NB4 (cell line): ENCODE measurements at places on chromosomes 13 and 19.

- peak; percentile 73 for DNase-seq
These were observed 32.0 kb upstream of the EPHX3 start for GRCh38 chr19:15264061-15264932.

DNA sequence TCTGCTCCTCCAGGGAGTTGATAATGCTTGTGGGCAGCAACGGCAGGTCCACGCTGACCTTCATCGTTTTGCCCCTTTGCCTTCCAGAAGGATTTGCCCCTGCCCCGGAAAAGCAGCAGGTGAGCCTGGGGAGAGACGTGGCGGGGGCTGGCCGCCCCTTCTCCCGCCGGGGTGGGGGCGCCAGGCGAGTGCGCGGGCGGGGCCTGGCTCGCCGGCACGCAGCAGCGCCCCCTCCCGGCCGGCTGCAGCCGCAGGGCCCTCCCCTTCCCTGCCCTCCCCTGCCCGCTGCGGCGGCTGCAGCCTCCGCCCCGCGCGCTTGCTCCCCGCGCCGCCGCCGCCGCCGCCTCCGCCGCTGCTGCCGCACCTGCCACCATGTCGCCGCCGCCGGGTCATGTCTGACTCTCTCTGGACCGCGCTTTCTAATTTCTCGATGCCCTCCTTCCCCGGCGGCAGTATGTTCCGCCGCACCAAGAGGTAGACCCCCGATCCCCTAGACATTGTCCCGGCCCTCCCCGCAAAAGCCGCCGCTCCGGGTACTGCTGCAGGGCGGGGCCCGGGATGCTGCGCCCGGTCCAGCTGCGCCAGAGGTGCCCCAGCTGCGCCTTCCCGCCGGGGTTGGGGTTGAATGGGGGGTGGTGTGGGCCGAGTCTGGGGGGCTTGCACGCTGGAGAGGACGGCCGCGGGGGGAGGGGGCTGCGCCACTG lies at the start of gene MAST1:
TSS of gene MAST1 (plus strand) at position 334 of the 704 bp plus-strand sequence. CDS start at position 392, 58 bp downstream.
- DNase-seq = peak; percentile 59

DNA sequence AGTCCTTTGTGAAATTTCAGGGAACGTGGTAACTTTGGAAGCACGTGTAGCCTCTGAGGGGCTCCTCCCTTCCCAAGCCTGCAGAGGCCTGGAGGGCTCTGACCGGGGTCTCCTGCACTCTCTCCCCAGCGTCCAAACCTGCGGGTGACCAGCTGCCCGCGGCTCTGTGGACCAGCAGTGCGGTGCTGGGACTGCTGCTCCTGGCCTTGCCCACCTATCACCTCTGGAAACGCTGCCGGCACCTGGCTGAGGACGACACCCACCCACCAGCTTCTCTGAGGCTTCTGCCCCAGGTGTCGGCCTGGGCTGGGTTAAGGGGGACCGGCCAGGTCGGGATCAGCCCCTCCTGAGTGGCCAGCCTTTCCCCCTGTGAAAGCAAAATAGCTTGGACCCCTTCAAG lies 2.7 kb upstream of the TPGS1 start:
- no peak for DNase-seq

GRCh38 chr13:27607125-27607524 lies 13.2 kb downstream of the LNX2 start:
- peak; percentile 35 for DNase-seq

GRCh38 chr13:76921516-76921915 lies 26.8 kb upstream of the ACOD1 start:
- DNase-seq = no peak

- peak; percentile 70 for DNase-seq
These were observed 3.5 kb downstream of the COPE start for GRCh38 chr19:18915639-18916038.

- DNase-seq = no peak
These were observed 241.3 kb downstream of the DACH1 start for GRCh38 chr13:71625694-71626093.

GRCh38 chr19:46601318-46602224 lies at the start of gene CALM3:
Gene CALM3, plus strand, starts transcription at chr19:46601330. Its CDS starts 105 bp downstream, at chr19:46601435.
- DNase-seq = peak; percentile 65

- no peak for DNase-seq
These were observed 3.1 kb downstream of the KLK14 start for GRCh38 chr19:51079481-51080110.

GRCh38 chr19:953445-954271 lies 27.8 kb downstream of the ARID3A start:
- no peak for DNase-seq

DNA sequence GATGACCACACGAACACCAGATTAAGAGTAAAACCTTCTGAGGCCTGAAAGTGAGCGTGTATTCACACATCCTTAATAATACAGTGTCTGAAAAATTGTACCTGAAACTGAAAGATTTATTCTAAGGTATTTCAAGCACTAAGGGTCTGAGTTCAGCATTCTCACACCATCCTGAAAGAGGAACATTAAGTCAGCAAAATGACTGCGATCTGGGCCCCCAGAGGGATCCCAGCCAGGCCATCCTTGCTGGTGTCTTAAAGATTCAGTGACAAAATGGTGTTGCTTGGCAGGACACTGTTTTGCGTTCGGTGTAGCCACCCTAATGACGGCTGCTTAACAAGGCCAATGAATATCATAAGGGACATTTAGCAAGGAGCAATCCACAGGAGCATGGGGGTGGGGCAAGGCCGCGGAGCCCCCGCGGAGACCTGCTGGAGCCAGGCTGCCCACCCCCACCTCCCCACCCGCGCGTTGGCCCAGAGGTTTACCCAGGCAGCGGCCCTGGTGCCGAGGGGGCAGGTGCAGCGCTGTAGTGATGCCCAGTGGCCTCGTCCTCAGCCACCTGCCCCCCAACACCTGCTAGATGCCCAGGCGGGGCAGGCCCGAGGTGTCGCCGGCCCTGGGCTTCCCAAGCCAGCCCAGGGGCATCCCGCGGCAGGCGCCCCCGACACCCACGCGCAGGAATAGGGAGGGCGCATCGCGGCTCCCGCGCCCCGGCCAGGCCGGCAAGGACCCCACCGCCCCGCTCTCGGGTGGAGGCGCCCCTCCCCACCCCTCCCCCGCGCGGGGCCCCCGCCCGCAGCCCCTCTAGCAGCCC lies 742 bp downstream of the NALCN start:
- DNase-seq = no peak

- DNase-seq = no peak
These were observed 194.4 kb downstream of the GGACT start for GRCh38 chr13:100394005-100394695.

DNA sequence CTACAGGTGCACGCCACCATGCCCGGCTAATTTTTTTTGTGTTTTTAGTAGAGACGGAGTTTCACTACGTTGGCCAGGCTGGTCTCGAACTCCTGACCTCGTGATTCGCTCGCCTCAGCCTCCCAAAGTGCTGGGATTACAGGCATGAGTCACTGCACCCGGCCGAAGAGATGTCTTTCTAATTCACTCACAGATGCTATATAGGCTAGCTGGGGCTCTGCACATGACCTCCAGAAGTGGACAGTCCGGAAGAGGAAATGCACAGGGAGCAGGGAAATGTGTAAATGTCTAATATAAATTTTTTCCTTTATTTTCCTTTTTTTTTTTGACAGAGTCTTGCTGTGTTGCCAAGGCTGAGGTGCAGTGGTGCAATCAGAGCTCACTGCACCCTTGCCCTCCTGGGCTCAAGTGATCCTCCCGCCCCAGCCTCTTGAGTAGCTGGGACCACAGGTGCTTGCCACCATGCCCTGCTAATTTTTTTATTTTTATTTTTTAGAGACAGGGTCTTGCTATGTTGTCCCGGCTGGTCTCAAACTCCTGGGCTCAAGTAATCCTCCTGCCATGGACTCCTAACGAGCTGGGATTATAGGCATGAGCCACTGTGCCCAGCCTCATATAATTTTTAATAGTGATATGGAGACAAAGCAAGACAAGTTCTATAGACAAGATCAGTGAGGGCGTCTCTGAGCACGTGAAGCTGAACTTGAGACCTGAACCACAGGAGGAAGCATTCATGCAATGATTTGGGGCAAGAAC lies 8.4 kb downstream of the GIPC1 start:
- DNase-seq = no peak

- no peak for DNase-seq
These were observed 88.3 kb downstream of the COL4A1 start for GRCh38 chr13:110218581-110219201.

GRCh38 chr13:21435687-21436151 lies 23.4 kb downstream of the ZDHHC20 start:
- DNase-seq = peak; percentile 68

DNA sequence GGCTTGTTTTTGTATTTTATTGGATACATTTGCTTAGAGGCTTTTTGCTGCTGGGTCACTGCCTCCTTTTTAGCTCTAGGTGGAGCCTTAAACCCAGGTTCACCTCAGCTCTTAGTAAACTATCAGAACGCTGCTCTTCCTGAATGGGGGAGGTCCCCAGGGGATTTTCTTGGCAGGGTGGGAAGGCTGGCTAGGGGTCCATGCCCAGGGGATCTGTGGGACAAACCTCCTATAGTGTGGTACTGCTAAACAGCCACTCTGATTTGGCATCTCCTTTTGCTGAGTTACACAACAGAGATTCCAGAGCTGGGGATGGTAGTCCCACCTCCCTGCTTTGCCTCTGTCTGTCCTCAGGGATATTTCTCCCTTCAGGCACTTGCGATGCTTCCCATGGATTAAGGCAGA lies 204.9 kb downstream of the ZIC5 start:
- DNase-seq = no peak

DNA sequence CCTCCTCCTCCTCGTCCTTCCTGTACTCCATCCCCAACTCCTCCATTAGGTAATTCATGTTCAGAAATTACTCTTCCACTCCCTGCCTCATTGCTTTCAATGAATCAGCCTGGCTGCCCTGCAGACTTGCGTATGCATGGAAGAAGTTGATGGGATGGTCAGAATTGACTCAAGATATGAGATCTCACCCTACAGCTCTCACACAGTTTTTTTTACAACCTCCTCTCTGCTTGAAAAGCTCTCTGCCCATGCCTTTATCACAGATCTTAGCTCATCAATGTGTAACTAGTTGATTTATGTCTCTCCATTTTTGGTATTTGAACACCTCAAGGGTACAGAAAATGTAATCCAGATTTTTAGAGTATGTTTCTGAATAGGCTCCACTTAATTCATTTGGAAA lies 506.9 kb downstream of the TBC1D4 start:
- DNase-seq = no peak

- no peak for DNase-seq
These were observed 15.2 kb upstream of the MTIF3 start for GRCh38 chr13:27465611-27466010.

DNA sequence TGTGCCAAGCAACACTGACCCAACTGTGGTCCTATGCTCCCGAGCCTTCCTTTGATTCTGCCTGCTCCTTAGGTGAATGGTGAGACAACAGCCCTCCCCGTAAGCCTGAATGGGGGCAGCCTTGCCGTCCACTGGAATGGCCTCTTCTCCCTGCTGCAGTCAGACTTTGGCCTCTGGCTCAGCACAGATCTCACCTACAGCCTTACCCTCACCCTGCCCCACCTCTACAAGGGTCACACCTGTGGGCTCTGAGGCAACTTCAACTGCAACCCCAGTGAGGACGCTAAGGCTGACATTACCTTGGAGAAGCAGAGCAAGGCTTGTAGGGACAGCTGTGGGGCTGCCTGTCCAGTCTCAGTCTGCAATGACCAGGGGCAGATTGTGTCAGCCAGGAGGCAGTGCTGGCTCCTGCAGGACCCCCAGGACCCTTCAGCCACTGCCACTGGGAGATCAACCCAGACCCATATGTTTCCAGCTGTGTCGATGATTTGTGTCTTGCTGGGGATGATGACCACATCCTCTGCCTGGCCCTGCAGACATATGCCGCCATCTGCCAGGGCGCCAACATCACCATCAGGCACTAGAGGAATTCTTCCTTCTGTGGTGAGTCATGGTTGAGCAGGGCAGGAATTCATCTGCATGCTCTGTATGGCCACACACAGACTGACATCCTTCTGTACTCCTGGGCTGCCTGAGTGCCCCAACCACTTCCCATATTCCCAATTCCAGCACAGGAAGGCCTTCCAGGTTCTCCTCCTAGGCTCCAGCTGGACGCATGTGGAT lies 27.3 kb upstream of the FXYD3 start:
- DNase-seq = peak; percentile 2

DNA sequence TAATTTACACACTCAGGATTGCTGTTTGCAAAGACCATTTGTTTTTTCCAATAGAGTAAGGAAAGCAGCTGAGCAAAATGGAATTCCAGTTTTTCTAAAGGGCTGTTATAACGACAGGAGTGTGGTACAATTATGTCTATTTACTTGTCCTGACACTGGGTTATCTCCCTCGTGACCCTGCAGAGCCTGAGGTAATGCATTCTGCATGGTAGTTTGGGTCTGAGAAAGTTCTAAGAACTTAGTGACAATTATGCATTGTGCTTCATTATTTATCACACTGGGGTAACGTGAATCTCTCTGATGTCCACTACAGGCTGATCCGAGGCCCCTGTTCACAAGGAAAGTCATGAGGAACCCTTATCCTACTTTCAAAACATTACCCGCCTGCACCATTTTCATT lies 50.7 kb upstream of the EDNRB start:
- DNase-seq = no peak

GRCh38 chr19:29843180-29844051 lies 31.6 kb downstream of the CCNE1 start:
- peak; percentile 56 for DNase-seq

DNA sequence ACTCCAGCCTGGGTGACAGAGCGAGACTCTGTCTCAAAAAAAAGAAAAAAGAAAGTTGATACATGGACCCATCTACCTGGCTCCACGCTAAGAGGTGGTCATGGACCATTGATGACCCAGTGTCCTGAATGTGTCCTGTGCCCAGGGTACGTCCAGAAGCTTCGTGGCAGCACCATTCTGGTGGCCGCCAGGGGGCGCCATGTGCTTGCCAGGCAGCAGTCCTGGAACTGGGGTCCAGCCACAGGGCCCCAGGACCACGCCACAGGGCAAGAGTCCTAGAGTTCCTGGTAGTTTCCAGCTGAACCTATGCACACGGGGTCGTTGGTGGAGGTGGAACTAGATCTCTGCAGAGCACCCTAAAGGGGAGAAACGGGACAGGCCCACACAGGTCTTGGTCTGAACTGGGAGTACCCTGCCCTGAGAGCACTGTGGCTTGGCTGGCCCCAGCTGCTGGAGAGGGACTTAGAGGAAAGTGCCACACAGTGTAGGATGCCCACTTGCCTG lies 19.9 kb upstream of the FBXO27 start:
- DNase-seq = peak; percentile 59

DNA sequence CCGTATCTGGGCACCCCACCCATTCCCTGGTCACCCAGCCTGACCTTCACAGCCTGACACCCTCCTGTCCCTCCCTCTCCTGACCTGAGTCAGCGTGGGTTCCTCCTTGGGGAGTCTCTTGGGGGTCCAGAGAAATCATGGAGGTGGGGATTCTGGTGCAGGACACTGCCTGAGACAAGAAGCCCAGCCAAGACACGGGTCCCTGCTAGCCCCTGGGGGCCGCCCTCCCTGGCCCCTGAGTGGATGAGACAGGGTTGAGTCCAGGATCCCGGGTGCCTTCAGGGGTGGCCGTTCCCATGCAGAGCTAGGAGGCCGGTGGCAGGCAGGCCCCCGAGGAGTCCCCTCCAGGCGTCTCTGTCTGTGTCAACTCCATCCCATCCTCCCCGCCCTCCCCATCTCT lies 1.6 kb downstream of the MAP2K7 start:
- DNase-seq = no peak

GRCh38 chr13:77817521-77817920 lies 101.1 kb downstream of the EDNRB start:
- no peak for DNase-seq

GRCh38 chr19:38224014-38224862 lies at the start of gene DPF1:
Gene DPF1, minus strand, starts transcription at chr19:38224222. Its CDS starts 80 bp downstream, at chr19:38224142.
- DNase-seq = peak; percentile 76
